HT1080 (cell line): ENCODE measurements at places on chromosomes 16 and 17.

DNA sequence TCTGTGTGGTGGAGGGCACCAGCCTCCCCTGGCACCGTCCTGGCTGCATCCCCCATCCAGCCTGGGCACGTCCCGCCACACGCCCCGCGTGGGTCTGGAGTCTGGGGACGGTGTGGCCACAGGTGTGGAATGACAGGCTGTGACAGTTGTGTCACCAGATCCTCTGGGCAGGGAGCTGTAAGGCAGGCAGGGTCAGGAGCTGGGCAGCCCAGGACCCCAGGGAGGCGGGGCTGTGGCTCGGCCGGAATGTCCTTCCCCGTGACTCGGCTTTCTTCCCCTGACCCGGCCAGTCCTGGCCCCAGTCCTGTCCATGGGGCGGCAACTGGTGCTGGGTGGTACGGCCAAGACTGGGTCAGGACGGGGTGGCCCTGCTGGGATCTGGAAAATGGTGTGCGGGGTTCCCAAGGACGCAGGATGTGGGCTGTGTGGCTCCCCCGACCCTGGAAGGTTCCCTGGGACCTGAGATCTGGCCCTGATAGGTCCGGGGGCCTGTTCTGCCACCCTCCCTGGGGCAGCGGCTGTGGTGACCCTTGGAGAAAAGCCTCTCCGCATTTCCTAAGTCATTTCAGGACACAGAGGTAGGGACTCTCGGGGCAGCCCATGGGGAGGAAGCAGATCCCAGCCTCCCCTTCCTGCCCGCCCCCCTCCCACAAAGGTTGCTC is 3.3 kb upstream of the SLC16A3 start:
- DNase-seq: no peak

DNA sequence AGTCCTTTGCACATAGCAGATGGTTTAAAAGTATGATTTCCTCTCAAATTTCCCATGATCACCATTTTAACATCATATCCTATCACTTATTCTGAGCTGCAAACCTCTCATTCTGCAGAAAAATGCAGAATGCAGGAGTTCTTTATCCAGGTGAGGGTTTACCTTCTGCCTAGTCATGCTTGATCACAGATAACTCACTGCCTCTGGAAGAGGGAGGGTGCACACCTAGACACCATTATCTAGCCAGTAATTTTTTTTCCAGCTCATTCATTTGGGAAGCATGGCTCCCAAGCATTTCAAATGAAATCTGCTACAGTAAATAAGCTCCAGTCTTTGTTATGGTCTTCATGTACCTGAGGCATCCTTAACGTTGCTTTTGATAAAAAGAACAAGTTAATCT is 38.0 kb downstream of the RFFL start:
- DNase-seq: no peak

DNA sequence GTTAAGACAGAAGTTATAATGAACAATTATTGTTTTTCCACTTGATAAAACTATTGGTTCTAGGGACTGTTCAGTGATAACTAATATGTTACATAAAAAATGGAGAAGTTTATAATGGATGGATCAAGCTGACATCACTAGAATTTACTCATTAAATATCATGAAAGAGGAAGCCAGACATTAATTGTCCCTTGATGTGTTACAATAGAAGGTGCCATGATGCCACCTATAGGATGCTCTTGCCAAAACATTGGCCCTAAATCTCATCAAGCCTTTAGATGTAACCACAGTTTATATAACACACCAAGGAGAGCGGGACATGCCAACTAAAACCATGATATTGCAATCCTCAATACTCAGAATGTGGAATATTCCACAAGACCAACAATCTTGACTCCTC is 147.9 kb upstream of the MON1B start:
- peak; percentile 20 for DNase-seq

GRCh38 chr16:50724306-50724705 is 17.6 kb upstream of the CYLD start:
- peak; percentile 23 for DNase-seq

- DNase-seq: no peak
These were observed 504.1 kb upstream of the GOT2 start for GRCh38 chr16:59238246-59238645.

DNA sequence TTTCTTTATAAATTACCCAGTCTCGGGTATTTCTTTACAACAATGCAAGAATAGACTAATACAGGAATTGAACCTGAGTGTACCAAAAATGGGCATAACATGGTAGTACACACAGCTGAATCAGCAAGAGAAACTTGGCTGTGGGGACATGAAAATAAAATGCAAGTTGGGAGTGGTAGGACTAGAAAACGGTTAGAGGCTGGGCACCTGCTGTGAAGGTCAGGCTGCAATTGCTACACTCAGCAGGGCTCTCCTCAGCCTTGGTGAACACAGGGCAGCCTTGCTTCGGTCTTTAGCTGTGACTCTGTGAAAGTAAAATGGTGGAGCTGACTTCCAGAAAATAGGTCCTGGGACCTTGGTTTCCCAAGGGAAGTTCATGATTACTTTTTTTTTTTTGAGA is 45.6 kb downstream of the CNGB1 start:
- DNase-seq: no peak

GRCh38 chr17:29039764-29040598 is 3.0 kb upstream of the PIPOX start:
- DNase-seq: peak; percentile 87

- no peak for DNase-seq
These were observed 194.7 kb upstream of the CIBAR2 start for GRCh38 chr16:85306793-85307551.

- peak; percentile 99 for DNase-seq
These were observed 22.6 kb downstream of the NDE1 start for GRCh38 chr16:15672514-15673167.

GRCh38 chr17:14840616-14841231 is 424.4 kb downstream of the PMP22 start:
- no peak for DNase-seq

DNA sequence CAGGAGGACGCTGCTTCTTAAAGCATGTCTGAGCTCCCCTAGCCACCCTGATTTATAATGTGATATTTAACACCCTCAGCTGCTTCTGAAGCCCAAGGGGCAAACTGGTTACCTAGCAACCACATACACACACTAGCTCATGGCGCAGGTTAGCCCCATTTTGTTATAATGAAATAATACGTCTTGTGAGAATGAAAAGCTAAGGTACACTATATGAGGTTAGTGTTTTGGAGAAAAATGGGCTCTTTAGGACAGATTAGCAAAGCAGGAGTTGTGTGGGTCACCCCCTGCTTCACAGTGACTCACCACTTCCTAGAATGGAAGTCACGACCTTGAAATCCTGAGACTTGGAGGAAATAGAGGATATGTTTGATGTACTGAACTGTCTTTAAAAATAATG is 404.8 kb upstream of the HSBP1 start:
- peak; percentile 70 for DNase-seq

DNA sequence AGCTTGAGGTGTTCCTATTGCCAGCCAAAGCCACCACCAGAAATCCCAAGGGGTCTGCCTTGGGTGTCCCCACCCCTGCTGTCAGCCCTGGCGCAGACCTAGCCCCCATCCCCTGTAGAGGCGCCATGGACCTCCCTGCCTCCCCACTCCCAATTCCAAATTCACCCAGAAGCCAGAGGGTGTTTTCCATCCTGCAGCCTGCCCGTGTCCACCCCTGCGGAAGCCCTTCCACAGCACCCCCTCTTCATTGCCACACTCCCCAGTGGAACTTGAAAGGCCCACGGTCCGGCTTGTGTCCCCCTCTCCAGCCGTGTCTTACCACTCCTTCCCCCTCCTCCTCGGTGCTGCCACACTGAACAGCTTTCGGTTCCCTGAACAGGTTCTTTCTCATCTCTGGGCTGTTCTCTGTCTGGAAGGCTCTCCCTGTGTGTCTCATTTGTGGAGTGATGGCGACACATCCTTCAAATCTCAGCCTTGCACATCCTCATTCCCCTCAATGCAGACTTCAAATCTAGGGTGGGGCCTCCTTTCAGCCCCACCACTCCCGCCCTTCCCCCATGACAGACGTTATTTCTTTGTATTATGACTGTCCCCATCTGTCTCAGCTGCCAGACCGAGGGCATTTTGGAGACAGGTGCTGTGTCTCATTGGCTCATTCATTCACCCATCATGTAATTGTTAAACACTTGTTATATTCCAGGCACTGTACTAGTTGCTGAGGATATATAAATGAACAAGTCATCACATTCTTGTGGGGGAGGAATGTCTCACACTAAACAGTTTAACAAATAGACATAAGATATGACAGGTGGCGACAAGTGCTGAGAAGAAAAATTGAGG is 36.3 kb downstream of the ADGRG5 start:
- no peak for DNase-seq

GRCh38 chr16:21523411-21524067 is 75.8 kb upstream of the METTL9 start:
- DNase-seq: no peak

DNA sequence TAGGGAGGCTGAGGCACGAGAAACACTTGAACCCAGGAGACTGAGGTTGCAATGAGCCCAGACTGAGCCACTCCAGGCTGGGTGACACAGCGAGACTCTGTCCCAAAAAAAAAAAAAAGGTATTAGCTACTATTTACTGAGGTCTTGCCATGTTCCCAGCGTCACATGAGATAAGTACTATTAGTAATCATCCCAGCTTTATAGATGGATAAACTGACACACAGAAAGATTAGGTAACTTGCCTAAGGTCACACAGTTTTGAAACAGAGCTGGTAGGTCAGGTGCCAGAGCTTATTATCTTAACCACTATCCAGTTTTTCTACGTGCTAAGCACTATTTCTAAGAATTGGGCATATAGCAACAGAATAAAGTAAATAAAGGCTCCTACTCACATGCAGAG is 51.6 kb downstream of the TEX14 start:
- DNase-seq: no peak

GRCh38 chr17:68649324-68649723 is 48.2 kb upstream of the FAM20A start:
- DNase-seq: no peak

DNA sequence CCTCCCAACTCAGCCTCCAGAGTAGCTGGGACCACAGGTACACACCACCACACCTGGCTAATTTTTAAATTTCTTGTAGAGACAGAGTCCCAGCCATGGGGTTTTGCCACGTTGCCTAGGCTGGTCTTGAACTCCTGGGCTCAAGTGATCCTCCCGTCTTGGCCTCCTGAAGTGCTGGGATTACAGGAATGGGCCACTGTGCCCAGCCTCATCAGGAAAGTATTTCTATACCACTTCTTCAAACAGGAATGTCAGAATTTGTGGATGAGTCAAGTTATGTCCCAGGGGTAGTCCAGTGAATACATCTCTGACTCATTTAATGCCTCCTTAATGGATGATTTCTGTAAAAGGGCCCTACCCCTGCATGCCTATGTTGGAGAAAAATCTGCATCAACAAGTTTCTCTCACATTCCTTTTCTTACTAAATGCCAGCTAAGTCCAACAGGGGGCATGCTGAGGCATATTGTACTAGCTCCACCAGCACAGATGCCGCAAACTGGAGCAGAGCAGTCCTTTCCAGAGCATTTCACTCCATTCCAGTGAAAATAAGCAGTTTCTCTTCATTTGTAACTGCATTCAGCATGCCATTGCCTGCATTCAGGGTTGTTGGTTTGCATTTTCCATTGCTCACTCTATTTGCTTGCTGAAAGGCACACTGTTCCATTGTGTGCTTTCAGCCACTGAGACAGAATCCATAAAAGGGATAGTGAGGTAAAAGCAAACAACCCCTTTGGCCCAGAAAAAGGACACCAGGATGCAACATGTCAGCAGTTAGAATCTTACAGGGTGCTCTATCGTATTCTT is 5.3 kb upstream of the CAVIN1 start:
- DNase-seq: peak; percentile 98

DNA sequence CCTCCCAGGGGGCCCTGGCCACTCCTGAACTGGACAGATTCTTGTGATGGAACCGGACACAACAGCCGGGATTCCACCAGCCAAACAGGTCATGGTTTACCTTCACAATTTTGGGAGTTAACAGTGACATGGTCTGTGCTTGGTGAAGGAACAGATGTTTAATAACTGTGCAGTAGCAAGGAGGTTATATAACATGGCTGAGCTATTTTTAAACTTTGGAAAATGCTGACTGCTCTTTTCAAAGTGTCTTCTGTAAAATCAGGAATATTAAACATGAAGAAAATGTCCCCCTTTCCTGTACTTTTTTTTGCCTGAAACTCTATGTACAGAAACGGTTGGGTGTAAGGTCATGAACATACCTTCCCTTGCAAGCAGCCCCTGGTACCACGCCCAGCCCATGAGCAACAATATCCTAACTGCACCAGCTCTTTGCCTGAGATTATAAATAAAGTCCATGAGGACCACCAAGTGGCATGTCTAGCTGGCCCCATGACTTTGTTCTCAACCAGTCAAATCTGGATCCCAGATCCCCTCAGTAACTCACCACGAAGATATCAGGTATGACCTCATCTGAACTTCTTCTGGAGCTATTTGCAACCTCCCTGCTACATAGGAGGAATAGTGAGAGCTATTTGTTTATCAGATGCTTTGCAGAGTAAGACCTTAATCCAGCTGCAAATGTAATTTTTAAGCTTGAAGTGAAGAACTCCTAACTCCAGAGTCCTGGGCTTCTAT is 249.1 kb downstream of the GRIN2A start:
- no peak for DNase-seq

DNA sequence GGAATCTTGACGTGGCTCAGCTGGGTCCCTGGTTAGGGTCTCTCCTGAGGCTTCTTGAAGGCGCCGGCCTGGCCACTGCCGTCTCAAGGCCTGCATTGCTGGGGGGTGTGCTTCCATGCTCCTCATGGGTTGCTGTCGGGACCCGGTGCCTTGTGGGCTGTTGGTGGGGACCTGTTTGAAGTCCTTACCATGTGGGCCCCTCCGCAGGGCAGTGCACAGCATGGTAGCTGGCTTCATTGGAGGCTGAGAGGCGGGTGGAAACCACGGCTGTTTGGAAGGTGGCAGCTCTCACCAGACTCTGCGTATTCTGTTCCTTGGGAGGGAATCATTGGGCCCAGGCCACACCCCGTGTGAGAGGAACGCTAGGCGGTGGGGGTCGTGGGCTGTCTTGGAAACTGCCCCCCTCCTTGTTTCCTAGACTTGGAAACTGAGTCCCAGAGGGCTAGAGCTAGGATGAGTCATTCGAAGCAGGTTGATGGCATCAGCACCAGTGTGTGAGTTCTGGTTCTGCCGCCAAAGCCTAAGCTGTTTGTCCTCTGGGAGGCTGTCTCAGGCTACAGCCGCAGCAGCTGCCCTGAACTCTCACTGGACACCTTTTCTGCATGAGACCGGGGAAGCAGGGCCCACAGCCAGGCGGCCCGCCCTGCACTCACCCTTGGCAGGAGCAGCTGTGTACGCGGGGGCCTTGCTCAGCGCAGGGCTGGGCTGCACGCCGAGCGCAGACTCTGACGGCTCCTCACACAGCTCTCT is 35.2 kb downstream of the ZNF750 start:
- no peak for DNase-seq

DNA sequence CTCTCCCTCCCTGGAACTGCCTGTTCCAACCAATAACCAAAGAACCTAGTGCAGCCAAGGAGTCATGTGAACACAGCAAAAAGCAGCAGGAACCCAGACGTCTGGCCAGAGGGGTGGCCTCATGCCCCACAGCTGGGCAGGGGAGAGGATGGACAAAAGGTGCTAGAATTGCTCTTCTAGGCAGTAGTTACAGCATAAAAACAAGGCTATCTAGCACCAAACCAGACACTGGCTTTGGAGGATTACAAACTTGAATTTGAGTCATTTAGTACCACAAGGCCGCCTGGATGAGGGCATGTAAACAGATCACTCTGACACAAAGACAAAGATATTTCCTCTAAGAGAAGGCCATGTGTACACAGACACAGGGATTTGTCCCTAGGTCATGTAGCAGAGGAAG is 423.3 kb upstream of the MAF start:
- DNase-seq: peak; percentile 60

- DNase-seq: no peak
These were observed 6.9 kb downstream of the DEXI start for GRCh38 chr16:10935226-10935915.

- DNase-seq: peak; percentile 24
These were observed 45.7 kb upstream of the CSNK2A2 start for GRCh38 chr16:58243528-58244004.
